Muscle of arm (tissue), 14 donors: ENCODE measurements at places on chromosomes 11 and 22. TPM values are rescaled to one million over a fixed set of nuclear protein-coding genes. Genes with fewer than 3 reads are reported as not detected.

Gene SPI1
- 4.7 TPM for polyA plus RNA-seq

GRCh38 chr22:38028344-38029130 is 28.7 kb upstream of the PICK1 start:
- no peak for DNase-seq

- DNase-seq: no peak
These were observed 123.8 kb upstream of the NTM start for GRCh38 chr11:131246663-131247062.

Gene VSTM5
- 0.12 TPM for polyA plus RNA-seq

DNA sequence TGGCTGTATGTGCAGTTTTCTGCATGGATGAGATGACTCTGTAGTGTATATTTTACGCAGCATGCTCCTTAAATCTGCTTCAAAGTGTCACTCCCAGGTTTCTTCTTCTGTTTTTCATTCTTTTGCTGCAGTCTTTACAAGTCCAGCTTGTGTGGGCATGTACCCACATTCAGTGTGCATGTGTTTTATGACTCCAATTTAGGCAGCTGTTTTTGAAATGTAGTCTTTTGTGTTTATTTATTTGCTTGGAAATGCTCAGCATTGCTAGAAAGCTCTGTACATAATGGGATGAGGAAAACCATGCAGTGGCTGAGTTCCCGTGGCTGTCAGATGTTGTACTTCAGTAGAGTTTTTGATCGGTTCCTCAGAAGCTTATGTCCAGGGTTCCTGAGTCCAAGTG is 138.5 kb downstream of the ARHGAP42 start:
- no peak for DNase-seq

Gene OR8D1
- polyA plus RNA-seq: 0.04 TPM

DNA sequence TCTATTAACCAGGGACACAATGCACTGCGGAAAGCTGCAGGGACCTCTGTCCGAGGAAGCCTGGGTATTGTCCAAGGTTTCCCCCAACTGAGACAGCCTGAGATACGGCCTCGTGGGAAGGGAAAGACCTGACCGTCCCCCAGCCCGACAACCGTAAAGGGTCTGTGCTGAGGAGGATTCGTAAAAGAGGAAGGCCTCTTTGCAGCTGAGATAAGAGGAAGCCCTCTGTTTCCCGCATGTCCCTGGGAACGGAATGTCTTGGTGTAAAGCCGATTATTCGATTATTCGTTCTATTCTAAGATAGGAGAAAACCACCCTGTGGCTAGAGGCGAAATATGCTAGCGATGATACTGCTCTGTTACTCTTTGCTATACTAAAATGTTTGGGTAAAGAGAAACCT is 5.2 kb downstream of the BET1L start:
- DNase-seq: no peak

Gene CTSW
- polyA plus RNA-seq: 0.54 TPM

DNA sequence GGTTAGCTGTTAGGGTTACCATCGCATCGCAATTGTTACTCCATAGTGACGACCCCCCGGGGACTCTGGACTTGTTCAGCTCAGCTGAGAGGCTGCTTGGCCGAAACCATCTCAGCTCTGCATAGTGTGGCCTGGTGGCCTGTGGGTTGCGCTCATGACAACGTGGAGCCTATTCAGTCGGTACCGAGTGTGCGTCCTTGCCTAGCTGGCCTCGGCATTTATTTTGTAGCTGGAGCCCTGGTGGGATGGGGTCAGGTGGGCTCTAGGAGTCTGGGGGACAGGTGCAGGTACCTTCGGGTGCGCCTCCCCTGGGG is 13.5 kb downstream of the LRP5 start:
- DNase-seq: no peak

Gene SCN4B
- 4.5 TPM for polyA plus RNA-seq

GRCh38 chr11:128095466-128095981 is 491.8 kb downstream of the ETS1 start:
- no peak for DNase-seq

GRCh38 chr11:118694185-118694584 is 14.7 kb upstream of the TREH start:
- no peak for DNase-seq

DNA sequence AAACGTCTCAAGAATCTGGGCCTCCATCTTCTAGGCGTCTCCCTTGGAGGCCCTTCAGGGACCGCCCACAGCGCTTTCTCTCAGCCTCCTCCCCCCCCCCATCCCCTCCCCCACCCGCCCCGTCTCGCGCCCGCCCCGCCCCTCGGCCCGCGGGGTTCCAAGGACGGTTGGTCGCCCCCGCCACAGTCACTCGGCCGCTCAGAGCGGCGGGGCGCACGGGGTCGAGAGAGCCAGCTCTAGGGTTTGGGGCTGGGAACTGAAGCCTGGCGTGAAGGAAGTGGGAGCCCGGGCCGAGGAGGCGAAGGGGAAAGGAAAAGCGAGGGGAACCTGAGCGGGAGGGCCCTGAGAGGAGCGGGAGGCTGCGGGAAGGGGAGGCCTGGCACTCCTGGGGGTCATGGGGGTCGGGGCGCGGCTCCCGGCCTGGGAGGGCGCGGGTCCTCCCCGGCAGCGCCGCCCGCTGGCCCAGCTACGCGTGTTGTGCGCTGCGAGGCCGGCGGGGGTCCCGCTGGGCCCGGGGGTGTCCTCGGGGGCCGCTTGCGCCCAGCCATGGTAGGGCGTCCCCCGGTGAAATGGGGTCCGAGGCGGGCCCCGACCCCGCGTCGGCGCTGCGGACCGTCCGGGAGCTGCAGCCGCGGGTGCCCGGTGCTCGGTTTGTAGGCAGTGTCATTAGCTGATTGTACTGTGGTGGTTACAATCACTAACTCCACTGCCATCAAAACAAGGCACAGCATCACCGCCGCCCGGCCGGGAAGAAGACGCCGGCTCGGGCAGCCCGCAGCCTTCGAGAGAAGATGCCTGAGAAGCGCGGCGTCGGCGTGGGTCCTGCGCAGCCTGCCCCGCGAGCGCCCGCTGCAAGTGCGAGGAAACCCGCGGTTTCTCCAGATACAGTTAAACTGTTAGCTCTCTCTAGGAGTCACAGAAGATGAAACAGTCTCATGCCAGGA is at the start of gene BTG4:
TSS of gene BTG4 (minus strand) at position 91 of the 944 bp plus-strand sequence. CDS start 13,610 bp downstream, outside the sequence.
- DNase-seq: no peak

DNA sequence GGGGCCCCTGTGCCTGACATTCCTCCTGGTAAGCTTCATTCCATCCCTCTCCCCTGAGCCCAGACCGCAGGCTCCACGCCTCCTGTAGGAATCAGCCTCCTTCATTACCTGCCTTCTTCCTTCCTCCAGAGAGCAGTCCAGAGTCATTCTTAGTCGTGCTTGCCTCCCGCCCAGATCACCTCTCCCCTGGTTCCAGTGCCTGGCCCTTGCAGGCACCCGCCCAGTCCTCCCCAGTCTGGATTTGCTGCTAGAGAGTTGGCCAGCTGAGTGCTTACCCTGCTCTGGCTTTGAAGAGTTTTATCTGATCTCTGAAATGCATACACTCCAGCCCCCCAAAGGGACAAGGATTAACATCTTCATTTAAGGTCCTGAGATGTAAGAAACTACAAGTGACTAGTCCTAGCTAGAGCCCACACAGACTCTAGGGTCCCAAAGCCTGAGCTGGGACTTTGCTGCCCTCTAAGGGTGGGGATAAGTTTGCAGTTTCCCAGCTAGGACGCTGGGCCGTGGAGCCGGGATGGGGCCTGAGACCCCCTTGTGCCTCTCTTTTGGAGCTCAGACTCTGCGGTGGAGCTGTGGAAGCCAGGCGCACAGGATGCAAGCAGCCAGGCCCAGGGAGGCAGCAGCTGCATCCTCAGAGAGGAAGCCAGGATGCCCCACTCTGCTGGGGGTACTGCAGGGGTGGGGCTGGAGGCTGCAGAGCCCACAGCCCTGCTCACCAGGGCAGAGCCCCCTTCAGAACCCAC is 1.6 kb downstream of the NR1H3 start:
- no peak for DNase-seq

Gene IFITM1
- polyA plus RNA-seq: 21.3 TPM

DNA sequence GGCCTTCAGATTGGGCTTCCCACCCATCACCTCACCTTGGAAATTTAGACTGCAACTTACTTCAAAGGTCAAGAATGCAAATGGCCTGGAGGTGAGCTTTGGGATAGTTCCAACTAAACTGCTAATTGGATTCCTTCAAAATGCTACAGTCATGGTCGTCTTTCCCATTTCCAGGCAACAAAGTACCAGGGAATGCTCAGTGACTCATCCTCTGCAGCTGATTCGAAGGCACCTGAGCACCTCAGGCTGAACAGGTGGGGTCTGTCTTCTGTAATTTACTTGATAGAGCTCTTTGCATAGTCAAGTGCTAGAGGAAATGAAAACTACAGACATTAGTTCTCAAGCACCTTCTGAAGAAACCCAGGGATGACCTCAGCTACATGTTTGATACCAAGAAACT is 20.5 kb upstream of the FSHB start:
- no peak for DNase-seq

DNA sequence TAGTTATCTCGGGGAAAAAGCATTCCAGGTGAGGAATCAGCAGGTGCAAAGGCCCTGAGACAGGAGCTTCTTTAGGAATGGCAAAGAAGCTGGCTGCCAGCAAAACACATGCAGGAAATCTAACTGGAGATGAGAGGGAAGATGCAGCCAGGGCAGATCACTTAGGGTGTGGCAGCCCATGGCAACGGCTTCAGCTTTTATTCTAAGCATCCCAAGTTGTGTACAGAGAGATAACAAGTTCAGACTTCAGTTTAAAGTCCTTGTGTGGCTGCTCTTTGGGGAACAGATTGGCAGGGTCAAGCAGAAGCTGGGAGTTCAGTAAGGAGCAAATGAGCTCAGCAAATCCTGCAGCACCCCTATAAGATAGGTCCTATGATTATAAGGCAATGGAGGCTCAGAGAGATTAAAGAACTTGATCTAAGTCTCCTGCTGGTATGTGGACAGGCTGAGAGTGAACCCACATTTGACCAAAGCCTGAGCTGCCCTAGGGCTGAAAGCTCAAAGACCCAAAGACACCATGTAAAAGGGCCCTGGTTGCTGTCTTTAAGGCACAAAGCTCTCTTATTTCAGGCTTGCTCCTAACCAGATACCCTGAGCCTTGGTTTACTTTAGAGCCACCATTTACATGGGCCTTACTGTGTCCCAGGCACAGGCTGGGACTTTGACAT is 466.8 kb downstream of the SOX6 start:
- no peak for DNase-seq

Gene TMEM191B
- polyA plus RNA-seq: not detected

GRCh38 chr11:70153133-70153727 is 49.9 kb upstream of the FADD start:
- DNase-seq: no peak
